ENCODE measurements at places on chromosomes 16 and 17.

DNA sequence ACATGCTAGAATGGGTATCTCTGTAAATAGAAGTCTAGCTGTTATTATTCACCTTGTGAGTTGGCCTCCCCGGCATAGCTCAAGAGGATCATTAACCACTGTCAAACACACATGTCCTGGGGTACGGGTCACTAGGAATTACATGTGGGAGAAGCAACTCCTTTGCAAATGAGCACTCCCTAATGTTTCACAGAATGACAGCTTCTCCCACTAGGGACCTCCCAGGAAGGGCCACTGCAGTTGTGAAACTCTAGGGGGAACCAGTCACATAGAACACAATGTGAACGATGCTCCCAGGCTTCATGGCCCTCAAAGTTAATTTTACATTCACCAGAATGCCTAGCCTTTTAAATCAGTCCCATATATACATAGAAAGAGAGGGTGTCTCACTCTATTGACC is 12.4 kb upstream of the ZNF19 start:
- no peak for DNase-seq

- peak; percentile 21 for DNase-seq
Measured at GRCh38 chr17:57355090-57355859, 99.0 kb downstream of the MSI2 start.

DNA sequence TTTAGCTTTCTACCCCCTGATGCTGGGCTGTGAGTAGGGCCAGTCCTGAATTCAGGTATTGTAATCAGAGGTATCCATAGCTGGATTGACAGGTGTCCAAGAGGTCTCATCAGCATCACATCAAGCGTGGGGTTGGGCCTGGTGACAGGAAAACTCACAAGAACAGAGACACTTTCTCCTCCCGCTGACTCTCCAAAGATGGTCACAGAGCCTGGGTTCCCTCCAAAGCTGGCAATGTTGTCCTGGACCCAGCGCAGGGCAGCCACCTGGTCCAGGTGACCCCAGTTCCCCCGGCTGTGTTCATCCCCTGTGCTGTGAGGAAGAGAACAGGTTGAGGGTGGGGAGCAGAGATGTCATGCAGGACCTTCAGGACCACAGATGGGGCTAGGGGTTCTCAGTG is 11.7 kb downstream of the CES1 start:
- no peak for DNase-seq

DNA sequence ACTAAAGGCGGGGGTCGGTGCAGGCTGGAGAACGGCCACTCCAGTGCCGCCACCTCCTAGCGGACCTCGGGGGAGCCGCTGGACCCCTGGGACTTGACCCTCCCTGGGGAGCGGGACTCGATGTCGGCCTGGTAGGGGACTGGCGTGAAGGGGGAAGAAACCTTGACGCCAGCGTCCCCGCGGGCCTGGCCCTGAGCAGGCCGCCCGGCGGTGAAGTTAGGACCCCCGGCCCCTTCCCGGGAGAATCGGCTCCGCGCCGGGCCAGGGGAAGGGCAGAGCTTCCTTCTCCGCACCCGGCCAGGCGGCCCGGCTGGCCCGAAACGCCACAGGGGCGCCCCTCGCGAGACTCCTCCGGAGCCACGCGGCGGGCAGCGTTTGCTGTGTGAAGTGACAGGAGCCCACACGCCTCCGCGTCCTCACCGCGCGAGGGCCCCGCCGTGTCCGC is 389 bp downstream of the DUS1L start:
- no peak for DNase-seq

DNA sequence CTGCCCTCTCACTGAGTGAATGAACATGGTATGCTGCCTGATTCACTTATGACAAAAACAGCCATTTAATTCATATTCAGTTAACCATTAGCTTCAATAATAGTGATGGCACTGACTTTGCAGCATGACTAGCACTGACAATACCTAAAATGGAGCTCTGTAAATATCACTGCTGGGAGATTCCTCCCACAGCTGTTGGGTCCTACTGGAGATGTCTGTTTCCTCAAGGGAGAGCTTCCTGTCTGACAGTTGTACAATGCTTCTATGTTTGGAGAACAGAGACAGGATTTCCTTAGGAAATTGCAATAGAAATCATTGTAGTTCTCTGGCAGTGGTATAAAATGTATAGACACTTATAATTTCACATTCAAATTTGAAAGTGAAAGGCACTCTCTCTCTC is 695.9 kb upstream of the CDH8 start:
- DNase-seq, result peak; percentile 19

DNA sequence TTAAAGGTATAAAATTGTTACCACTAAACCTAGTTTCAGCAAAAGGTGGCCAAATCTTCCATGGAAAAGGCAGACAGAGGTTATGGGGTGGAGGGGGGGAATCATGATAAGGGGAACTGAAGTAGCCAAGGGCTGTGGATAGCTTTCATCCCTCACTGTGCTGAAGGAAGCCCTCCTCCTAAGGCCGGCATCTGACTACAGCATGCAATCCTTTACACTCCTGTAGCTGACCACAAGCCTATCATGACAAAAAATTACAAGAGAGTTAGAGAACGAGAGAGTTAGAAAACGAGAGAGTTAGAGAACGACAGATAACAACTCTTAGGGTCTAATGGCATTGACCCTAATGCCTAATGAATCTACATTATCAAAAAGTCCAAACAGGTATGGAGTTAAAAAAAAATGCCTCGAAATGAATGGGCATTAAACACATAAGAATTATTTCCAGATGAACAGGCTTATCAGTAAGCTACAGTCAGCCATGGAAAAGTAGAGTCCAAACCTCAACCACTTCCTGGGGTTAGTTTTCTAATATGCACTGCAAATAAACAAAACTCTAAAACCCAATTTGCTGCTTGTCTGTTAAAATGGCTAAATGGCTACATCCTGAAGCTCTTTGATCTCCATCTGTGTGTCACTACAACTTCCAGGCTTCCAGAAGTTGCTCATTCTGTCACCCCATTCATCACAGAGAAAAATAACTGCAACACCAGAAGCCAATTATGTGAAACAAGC is 29.7 kb downstream of the DUSP14 start:
- no peak for DNase-seq

DNA sequence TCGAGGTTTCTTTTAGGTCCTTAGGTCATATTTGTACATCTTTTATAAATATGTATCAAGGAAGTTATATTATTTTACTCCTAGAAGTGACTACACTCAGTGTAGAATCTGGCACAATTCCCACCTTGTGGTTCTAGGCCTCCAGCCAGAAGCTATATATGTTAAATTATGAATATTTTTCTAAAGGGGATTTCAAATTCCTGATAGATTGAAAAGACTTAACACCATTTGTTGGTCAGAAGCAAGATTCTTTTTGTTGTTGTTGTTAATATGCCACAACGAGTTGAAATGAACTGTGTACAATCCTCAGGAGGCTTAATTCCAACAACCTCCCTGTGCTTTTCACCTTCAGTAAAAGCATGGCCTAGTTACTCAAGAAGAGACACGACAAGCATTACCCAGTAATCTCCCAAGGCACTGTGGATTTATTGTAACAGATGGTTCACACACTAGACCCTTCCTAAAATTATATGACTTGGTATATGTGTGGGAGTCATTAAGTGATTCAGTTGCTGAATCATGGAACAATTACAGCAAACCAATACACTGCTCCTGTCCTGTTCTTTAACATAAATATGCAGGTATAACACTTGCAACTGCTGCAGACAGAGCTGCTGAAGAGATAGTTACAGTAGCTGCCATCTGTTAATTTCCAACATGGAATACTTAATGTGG is 964.4 kb upstream of the GOT2 start:
- peak; percentile 47 for DNase-seq

Data from muscle of leg (tissue), 16 donors.